ENCODE measurements at places on chromosomes 3 and 15.

DNA sequence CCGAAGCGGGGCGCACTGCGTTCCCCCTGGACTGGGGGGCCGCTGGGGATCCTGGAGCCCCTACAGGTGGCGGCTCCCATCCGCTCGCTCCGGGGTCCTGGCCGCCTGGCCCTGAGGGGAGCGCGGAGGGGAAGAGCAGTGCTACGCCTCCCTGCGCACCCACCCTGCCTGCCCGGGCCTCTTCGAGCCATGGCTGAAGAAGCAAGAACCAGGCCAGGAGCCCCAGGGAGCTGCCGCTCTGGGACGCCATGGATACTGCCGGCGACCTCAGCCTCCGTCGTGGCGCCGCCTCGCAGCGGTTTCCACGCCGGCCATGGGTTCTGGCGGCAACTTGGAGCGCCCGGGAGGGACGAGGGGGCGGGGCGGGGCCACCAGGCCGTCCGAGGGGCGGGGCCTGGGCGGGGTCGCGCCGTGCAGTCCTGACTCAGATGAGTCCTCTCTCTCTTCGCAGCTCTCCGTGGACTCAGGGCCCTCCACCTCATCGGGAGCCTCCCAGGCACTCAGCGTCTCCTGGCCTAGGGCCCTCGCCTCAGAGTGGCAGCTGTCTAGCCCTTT is 50.9 kb downstream of the MYL3 start:
- DNase-seq: no peak

DNA sequence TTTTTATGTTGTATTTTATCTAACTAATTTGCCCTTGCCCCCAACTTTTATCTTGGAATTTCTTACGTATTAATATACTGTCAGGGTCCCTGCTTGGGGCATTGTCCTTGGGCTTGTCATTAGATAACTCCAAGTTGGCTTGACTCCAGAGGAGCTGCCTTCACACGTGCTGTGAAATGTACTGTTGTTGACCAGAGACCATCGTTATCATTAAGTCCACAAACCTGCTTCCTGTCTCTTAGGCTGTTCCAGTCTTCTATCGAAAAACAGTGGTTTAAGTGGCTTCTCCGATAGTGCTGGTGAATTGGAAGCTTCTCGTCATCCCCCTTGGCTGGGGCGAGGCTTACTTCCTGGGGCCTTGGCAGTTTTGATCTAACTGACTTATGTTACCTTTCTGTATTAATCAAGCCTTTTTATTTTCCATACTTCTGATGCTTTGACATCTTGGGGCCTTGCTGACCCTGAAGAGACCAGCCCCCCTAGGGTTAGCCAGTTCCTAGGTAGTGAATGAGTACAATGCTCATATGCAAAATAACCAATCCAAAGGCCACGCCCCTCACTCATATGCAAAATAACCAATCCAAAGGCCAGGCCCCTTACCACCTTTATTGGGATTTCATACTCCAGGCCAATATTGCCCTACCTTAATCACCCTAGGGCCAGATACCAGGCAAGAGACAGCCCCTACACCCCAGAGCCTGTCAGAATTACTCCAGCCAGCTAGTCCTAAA is 164.5 kb downstream of the IGF1R start:
- no peak for DNase-seq

DNA sequence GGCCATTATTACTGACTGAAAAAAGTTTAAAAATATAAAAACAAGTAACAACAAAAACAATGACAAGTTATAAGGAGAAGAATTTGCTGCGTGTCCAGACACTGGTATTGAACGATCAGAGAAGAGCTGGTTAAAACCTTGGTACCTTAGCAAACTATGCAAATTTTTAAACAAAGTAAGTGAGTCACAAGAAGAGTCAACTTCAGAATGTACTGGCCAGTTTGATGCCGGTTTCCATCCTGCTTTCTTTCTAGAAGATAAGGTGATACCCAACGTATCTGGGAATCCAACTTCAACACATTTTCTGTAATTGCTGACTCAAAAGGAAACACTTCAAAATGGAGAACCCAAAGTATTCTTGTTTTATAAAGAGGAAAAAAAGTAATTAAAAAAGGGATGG is 49.8 kb downstream of the RUBCN start:
- no peak for DNase-seq

GRCh38 chr15:34019369-34019990 is 19.5 kb downstream of the AVEN start:
- no peak for DNase-seq

GRCh38 chr3:124209426-124209825 is 217.5 kb upstream of the ROPN1 start:
- DNase-seq: no peak

- DNase-seq: no peak
Measured at GRCh38 chr15:76197703-76198455, 113.4 kb downstream of the ETFA start.

DNA sequence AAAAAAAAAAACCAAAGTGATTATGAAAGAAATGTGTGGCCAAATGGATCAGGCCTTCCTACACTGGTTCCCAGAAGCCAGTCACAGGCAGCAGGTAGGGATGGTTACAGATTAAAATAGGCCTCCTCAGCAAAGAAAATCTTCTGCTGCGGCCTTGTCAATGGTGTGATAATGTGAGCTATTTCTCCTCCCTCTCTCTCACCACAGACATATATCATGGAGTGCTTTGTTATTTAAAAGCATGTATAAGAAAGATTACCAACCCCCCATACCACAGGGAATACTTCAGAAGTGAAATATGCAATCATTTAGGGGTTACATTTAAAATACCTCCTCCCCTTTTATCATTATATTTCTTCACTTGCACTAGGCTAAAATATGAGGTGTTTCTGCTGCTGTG is 32.2 kb upstream of the LRTM1 start:
- no peak for DNase-seq

GRCh38 chr3:144524531-144524930 is 552.9 kb downstream of the DIPK2A start:
- DNase-seq: no peak

DNA sequence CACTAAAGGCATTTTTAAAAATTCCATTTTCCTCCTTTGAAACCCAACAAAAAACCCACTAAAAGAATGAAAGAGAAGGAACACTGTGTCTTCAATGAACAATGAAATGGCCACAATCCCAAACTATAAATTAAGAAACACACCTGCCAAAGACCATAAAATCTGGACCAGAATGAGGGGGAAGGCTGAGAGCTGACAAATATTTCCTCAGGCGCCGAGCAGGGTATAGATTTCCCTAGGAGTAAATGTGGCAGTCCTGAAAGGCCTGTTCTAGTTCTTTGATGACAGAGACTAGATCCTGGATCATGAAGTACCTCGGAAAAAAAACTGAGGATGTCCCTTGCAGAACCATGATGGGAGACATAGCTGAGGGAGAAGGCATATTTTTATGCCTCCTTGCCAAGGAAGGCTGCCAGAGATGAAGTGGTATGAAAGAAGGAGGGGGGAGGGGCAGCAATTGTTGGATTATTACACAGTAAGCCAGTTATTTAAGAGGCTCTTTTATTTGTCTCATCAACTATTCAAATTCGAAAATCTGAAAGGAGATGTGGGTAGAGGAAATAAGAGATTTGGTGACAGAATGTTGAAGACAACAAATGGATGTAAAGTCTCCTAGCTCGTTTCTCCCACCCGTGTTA is 275.3 kb upstream of the GOLGA6L4 start:
- DNase-seq: no peak

GRCh38 chr3:150064971-150065370 is 94.3 kb upstream of the PFN2 start:
- no peak for DNase-seq

- no peak for DNase-seq
Measured at GRCh38 chr3:118080889-118081288, 953.8 kb downstream of the IGSF11 start.

- DNase-seq: no peak
Measured at GRCh38 chr15:59104602-59104911, 389 bp upstream of the CCNB2 start.

DNA sequence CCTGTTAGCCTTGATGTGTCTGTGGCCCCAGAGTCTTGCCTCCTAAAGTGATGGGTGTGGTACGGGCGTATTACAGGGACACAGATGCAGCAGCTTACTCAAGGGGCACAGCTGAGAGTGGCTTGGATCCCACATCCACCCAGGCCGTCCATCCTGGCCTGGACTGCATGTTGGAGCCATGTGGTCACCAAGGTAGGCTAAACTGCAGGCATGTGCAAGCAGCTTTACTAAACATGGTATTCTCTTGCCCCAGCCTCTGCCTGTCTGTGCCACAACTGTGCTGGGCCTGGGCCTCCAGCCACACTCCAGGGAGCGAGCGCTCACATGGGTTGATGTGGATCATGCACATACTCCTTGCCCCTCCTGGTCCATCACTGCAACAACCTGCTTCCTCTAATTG is 6.1 kb upstream of the GPR62 start:
- DNase-seq: no peak

DNA sequence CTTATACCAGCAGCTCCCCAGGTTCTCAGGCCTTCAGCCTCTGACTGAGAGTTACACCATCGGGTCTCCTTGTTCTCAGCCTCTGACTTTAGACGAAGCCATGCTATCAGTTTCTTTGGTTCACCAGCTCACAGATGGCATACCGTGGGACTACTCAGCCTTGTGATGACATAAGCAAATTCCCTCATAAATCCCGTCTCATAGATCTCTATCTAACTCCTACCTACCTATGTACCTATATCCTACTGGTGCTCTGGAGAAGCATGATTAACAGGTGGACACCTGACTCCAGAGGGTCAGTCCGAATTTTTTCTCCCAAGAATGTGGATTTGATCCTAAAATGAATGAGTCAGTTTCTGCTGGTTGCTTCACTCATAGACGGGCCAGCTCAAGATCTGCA is 59.1 kb upstream of the CDV3 start:
- no peak for DNase-seq

GRCh38 chr3:175304404-175304803 is 445.3 kb downstream of the NAALADL2 start:
- no peak for DNase-seq

DNA sequence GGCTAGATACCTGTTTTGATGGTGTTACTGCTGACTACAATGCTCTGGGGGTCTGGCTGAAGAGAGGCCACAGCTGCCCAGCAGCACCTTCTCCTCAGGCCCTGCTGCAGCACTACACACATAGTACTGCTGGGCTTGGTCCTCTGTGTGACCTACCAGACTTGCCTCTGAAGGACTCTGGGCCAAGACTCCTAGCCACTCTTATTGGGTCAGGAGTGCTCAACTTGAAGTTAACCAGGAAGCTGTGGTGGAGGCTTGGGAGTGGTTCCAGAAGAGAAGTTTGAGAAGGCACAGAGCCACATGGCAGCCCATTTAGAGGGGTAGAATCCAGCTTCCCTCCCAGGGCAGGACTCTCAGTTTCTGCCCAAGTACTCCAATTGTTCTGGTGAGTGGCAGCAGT is 16.6 kb downstream of the ELP6 start:
- no peak for DNase-seq

DNA sequence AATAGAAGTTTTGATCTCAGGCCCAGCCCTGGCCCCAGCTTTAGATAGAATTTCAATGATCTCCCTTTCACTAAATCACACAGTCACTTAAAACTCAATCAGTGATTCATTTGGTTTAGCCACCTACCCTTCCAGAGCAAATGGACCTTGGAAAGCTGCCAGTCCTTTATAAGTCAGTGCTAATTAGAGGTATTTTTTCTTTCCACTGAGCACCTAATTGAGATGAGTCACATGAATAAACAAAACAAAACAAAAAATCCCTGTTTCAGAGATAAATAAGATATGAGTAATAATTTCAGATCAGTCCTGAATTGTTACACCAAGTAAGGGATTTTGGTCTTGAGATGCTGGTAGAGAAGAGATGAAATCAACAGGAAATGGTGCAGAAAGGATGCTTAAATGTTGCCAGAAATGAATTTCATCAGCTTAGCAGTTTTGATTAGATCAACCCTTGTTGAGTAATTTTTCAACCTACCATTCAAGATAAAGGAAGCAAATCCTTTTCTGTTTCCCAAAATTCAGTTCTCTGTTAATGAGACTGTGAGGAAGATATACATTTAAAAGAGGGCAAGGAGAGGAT is 352.0 kb upstream of the COL8A1 start:
- no peak for DNase-seq

DNA sequence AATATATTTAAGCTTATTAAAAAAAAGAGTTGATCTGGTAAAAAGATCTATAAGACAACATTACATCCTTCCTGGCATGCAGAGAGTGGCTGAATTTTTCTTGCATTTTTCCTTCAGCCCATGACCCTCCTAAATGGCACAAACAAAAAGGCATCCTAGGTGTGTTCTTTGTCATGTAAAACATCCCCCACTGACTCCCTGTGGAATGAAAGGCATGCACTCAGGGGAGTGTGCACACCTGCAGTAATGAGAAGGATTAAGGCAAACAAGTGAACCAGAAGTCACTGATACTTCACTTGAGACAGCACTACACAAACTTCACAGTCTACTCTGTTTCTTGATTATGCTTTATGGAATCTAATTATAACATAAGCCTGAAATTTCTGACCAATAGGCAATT is 195.0 kb downstream of the RBMS3 start:
- no peak for DNase-seq

DNA sequence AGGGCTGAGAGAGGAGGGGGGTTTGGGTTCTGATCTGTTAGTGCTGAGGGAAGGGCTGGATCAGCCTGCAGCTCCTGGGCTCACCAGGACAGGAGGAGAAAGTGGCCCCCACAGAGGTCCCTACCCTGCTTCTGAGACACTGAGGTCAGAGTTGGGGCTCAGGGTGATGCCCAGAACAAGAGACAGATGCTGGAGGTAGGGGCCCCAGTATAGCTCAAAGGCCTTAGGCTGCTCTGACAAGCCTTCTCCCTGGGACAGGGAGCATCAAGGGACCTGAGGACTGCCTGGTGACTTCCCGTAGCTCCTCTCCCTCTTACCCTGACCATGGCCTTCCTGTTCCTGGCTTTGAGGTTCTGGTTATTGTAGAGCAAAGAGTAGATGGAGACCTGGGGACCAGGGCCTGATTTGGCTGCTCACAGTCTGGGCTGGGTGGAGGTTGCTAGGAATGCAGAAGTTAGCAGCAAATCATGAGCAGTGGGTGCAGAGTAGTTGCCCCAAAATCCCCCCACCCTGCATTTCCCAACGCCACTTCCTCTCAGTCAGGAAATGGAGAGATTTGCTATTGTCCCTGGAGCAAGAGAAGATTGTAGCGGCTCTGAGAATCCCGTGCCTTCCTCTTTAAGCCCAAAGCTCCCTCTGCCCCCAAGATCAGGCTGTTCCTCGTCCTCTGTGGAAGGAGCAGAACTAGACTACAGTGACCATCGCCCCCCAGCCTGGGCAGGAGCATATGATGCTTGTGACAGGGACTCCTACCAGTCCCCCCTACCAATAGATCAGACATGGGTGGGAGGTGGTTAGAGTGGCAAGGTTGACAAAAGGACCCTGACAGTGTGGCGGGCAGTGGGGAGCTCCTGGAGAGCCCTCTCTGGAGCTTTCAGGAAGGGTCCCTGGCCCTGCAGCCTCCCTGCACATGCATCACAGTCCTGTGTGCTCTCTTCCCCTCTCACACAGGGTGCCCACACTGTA is 47.4 kb upstream of the SEC22A start:
- no peak for DNase-seq

DNA sequence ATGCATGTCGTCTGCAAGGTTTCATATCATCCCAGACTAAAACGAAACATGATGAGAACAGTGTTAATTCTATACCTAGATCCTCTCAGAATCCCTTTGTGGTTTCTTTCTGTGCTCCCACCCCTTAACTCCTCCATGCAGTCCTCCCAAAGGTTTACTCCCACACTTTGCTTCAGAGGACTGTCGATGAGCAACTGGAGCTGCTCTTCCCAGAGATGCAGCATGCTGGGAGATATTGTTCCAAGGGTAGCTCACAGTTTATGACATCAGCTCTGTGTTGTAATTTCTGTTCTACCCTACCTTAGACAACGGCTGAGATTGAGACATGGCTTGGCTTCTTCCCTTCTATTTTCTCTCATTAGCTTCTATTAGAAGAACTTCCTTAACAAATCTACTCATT is 313.0 kb upstream of the COL8A1 start:
- no peak for DNase-seq

- no peak for DNase-seq
Measured at GRCh38 chr3:147705651-147706051, 296.5 kb downstream of the ZIC1 start.
